ENCODE measurements at places on chromosomes 6 and 20.

DNA sequence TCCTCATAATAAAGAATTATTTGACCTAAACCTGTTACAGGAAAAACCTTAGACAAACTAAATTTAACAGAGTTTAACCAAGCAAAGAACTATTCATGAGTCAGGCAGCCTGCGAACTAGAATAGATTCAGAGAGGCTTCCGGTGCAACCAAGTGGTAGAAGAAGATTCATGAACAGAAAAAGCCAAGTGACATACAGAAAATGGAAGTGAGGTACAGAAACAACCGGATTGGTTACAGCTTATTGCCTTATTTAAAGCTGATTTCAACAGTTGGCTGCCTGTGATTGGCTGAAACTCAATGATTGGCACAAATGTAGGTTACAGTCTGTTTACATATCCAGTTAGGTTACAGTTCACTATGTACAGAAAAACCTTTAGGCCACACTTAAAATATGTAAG is 10.1 kb downstream of the PPP1R3G start:
- no peak for DNase-seq

DNA sequence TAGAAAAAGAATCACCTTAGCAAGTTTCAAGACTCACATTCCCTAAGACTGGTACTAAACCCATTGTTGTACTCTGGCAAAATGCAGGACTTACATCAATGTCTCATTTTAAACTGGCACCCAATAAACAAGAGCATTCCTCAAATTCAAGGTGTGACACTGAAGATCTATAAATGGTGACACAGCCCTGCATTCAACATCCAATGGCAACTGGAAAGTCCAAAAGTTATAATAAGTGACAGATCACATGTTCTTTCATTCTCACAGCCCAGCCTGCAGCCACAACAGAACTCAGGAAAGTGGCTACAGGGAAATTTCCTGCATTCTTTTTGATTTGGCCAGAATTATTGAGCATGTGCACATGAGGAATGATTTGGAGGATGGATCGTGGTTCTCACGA is 57.5 kb downstream of the MBOAT1 start:
- no peak for DNase-seq

DNA sequence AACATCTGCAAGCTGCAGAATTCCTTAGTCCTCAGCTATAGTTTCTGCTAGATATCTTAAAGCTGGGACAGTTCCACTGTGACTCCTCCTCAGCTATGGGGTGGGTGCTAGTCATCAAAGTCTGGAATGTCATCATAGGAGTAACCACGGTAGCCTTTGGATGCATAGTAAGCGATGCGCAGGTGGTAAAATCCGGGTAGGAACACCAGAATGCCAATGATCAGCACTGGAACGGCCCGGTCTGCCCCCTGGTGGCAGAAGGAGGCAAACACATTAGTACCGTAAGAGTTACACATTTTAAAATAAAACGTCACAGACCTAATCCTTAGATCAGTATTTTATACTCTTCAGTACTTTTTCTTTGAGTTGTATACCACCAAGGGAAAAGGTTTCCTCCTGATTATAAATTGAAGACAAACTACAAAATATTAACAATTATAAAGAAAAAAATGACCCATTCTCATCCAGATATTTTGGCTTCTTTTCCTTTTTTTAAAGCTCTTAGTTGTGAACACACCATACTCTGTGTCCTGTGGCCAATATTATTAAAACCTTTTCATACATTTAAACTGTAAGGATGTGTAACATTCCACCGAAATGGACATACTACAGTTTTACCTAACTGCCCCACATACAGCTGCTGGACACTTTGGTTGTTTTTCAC is 18.9 kb downstream of the PCNA start:
- DNase-seq: no peak

GRCh38 chr20:44540834-44541233 is 19.0 kb upstream of the SERINC3 start:
- DNase-seq: no peak

DNA sequence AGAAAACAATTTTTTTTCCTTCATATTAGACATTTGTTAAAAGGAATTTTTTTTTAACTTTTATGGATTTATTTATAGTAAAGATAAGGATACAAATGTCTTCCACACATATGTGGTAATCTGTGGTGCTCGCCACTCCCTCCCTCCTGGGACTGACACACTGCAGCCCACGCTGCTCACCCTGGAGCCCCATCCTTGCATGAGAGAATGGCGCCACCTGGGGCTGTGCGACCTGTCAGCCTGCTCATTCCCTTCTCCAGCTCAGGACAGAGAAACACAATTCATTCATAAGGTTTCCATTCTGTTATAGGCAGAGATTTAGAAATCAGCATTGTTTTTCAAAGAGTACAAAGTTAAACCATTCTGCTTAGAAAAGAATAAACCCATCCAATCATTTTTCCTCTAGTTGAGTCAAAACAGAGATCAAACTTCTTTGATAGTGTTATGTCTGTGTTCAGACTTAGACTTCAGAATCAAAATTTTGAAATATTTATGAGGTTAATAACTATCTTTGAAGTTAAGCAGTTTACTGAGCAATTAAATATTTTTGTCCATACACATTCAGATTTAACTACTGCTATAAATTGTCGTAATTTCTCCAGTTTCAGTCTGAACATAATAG is 42.8 kb upstream of the DYNLRB1 start:
- DNase-seq: no peak

DNA sequence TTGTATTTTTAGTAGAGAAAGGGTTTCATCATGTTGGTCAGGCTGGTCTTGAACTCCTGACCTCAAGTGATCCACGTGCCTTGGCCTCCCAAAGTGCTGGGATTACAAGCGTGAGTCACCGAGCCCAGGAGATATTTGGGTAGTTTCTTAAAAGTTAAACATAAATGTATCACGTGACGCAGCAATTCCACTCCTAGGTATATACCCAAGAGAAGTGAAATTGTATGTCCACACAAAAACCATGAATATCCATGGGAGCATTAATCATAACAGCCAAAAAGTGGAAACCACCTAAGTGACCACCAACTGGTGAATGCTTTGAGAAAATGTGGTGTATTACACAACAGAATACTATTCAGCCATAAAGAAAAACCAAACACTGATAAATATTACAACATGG is 164.8 kb downstream of the MRPL14 start:
- no peak for DNase-seq

- DNase-seq: no peak
Measured at GRCh38 chr20:29086938-29087337, 2170.5 kb upstream of the DEFB115 start.

- DNase-seq: no peak
Measured at GRCh38 chr20:34561661-34562060, 3.1 kb downstream of the MAP1LC3A start.

DNA sequence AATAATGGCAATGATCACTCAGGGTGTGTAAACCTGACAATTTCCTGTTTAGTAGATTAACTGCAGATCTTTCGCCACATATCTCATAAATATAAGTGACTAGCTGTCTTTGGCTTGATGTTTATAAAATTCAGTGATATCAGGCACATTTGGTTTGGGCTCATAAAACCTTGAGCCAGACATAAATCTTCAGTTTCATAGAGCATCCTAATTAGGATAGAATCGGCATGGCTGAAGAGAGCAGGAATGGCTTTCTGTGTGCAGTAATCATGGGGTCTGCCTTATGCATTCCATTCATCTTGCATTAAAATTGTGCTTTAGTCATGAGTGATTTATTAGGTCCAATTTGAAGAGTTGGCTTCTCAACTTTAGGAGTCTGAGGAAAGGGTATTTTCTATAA is 27.2 kb downstream of the AIG1 start:
- no peak for DNase-seq

- DNase-seq: no peak
Measured at GRCh38 chr6:73282871-73283270, 19.9 kb upstream of the KHDC1 start.

DNA sequence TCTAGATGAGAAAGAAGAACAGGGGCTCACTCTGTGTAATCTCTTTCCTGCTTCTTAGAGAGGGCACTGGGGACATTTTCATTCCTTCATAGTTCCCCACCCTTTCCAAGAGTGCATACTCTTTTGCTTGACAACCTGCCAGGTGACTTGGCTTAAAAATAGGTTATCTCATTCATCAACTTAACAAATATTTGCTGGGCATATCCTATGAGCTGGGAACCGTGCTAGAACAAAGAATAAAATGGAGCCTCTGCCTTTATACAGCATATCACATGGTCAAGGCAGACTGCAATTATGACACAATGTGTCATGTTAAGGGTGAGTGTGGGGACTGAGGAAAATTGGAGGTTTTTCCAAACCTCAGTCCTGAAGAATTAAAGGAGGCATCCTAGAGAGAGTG is 209.8 kb upstream of the FOXA2 start:
- no peak for DNase-seq

DNA sequence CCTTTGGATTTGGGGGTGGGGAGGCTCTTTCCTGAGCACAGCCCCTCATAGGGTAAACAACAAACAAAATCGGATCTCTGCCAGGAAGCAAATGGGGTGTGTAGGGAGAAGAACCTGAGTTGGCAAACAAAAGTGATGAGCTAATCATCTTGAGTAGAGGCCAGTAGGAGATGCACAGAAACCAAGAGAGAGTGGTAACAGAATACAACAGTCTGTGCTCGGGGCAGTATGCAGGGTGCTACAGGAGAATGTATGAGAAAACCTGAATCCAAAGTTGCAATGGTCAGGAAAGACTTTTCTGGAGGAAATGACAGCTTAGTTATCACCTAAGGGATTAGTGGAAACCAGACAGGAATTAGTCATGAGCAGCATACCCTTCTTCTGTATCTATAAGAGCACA is 177.8 kb downstream of the CDKAL1 start:
- DNase-seq: no peak

DNA sequence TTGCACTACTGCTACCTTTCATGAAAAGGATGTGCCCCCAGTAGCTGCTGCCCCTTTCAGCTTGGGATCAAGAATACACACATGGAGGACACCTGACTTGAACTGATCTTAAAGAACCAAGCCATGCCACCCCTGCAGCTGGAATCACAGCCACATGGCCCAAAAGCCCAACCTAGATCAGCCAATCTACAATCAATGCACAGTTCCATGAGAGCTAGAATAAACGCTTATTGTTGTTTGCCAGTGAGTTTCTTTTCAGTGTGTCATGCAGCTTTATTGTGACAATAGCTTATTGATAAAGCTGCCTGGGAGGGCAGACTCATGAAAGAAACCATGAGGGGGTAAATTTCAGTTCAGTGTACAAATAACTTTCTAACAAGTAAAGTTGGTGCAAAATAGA is 397.7 kb downstream of the PTPRT start:
- DNase-seq: no peak

GRCh38 chr6:143125455-143125854 is 64.8 kb downstream of the AIG1 start:
- DNase-seq: no peak
